ENCODE measurements at places on chromosomes 16 and 17.

GRCh38 chr17:80724775-80725266, 180.2 kb downstream of the RPTOR start:
- peak; percentile 78 for DNase-seq

GRCh38 chr16:48611329-48612137, 1.6 kb upstream of the N4BP1 start:
- no peak for DNase-seq

DNA sequence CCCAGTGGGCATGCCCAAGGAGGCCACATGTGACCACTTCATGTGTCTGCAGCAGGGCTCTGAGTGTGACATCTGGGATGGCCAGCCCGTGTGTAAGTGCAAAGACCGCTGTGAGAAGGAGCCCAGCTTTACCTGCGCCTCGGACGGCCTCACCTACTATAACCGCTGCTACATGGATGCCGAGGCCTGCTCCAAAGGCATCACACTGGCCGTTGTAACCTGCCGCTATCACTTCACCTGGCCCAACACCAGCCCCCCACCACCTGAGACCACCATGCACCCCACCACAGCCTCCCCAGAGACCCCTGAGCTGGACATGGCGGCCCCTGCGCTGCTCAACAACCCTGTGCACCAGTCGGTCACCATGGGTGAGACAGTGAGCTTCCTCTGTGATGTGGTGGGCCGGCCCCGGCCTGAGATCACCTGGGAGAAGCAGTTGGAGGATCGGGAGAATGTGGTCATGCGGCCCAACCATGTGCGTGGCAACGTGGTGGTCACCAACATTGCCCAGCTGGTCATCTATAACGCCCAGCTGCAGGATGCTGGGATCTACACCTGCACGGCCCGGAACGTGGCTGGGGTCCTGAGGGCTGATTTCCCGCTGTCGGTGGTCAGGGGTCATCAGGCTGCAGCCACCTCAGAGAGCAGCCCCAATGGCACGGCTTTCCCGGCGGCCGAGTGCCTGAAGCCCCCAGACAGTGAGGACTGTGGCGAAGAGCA, 4.4 kb downstream of the WFIKKN2 start:
- no peak for DNase-seq

DNA sequence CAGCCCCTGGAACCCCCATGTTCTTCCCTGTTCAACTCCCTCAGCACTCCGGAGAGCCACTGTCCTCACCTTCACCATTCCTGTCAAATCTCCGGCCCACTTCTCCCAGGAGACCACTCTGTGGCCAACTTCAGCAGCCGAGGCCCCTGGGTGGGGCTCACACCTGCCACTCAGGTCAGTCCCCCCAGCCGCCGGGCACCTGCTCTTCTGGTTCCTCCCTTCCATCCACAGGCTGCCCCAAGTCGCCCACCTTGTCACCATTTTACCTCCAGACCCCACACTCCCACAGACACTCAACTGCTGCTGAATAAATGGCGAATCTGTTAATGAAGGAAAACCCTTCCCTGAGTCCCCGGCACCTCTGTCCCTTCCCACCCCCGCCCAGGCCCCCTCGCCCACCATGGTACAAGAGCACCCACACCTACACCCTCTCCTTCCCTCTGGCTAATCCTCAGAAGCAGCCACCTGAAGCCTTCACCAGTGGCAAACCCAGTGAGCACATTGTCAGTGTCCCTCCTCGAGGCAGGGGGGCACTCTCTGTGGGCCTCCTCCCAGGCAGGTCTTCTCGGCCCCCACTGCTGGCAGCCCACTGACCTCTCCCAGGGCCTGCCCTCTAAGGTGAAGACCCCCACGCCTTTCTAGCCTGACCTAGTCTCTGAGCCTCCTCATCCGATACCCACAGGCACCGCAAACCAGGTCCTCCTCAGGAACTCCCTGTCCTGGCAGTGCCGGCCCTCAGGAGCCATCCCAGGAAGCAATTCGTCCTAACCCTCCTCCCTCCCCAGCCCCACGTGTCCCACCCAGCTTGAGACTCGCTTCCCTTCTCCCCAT, 8.2 kb downstream of the CANT1 start:
- DNase-seq, result no peak

DNA sequence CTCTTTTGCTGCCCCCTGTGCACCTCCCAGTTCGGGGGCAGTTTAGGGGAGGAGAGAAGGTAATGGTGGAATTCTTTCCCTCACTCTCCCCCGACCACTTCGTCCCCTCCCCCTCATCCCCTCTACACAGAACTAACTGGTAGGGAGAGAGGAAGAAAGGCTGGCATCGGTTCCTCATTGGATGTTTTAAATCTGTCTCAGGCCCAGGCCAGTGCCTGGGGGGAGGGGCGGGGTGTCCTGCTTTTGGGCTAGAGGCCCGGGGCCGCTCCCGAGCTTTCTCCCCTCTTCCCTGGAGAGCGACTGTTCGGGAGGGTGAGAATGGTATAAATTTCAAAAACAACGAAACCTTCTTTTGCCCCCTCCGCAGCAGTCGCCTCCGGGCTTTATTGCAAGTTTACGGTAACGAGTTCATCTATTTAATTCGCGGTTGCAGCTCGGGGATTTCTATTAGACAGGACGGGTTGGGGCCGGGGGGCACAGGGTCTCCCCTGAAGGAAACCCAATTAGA, at the start of gene PRAC2:
Gene PRAC2, plus strand, starts transcription at position 271 of the 508 bp plus-strand sequence. CDS start 1,226 bp downstream, outside the sequence.
- no peak for DNase-seq

Measured in AG10803 (cell line).